ENCODE measurements at places on chromosomes 4 and X. TPM values are rescaled to one million over a fixed set of nuclear protein-coding genes. Genes with fewer than 3 reads are reported as not detected.

Gene SHOX
- total RNA-seq: not detected

Gene SASH3
- not detected for total RNA-seq

Gene PFKFB1
- total RNA-seq: 0.19 TPM

Gene SSX2B
- not detected for total RNA-seq

Gene NOCT
- 16.3 TPM for total RNA-seq

Gene EGFL6
- not detected for total RNA-seq

Gene UGT8
- total RNA-seq: not detected

Gene CSN1S1
- total RNA-seq: not detected

Gene ADAD1
- total RNA-seq: not detected

Gene JADE3
- total RNA-seq: 2.9 TPM

Gene SHROOM3
- 7.0 TPM for total RNA-seq

Gene LPAR4
- 0.53 TPM for total RNA-seq

Gene DCAF8L2
- total RNA-seq: not detected

Gene SRPK3
- total RNA-seq: 0.56 TPM

Gene SLC4A4
- 0.40 TPM for total RNA-seq

Data from aortic smooth muscle cell (primary cell).